ENCODE measurements at places on chromosomes 4 and X.

DNA sequence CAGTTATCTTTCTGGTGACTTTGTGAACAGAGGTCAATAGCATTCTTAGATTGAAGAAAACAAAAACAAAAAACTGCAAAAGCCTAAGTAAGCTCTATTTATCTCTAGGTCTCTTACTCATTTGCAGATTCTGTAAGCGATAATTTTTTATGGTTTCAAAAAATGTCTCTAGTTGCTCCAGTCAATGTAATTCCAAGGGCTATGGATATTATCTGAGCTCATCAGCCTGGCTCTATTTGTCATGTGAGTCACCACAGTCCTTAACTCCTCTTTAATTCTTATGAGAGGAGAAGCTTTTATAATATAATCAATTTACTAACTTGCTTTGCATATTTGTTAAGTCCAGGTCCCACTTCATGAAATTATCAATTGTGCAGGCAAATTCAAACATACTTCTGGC is 79.1 kb downstream of the NPFFR2 start:
- no peak for DNase-seq

- no peak for DNase-seq
Measured at GRCh38 chr4:53705151-53705764, 114.0 kb upstream of the LNX1 start.

DNA sequence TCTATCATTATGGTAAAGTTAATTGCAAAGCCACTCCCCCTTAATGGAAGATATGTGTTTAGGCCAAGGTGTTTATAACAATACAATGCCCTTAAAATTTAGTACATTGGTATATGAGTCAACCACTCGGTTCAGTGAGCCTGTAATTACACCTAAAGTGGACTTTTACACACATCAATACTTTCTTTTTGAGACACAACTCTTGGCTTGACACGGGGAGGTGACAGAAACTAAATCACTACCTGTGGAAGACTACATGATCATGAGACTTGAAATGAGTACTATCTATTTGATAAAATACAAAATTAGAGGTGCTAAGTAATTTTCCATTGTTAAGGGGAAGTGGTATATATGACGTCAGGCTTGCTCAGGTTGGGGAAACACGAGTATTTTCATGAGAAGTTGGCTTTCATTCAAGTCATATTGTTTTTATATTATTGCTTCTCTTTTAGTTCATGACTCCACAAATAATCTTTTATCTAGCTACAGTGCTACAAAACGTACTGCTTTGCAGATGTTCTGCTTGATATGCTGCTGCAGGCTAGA is 918.3 kb downstream of the ARAP2 start:
- no peak for DNase-seq

DNA sequence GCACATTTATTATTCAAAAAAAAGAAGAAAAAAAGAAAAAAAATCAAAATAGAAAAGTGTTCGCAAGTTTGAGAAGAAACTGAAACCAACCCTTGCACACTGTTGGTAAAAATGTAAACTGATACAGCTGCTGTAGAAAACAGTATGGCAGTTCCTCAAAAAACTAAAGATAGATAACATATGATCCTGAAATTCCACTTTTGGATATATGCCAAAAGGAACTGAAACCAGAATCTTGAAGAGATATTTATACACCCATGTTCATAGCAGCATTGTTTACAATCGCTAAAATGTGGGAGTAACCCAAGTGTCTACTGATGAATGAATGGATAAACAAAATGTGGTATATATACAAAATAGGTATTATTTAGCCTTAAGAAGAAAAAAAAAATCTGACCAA is 155.4 kb downstream of the TBCK start:
- no peak for DNase-seq

DNA sequence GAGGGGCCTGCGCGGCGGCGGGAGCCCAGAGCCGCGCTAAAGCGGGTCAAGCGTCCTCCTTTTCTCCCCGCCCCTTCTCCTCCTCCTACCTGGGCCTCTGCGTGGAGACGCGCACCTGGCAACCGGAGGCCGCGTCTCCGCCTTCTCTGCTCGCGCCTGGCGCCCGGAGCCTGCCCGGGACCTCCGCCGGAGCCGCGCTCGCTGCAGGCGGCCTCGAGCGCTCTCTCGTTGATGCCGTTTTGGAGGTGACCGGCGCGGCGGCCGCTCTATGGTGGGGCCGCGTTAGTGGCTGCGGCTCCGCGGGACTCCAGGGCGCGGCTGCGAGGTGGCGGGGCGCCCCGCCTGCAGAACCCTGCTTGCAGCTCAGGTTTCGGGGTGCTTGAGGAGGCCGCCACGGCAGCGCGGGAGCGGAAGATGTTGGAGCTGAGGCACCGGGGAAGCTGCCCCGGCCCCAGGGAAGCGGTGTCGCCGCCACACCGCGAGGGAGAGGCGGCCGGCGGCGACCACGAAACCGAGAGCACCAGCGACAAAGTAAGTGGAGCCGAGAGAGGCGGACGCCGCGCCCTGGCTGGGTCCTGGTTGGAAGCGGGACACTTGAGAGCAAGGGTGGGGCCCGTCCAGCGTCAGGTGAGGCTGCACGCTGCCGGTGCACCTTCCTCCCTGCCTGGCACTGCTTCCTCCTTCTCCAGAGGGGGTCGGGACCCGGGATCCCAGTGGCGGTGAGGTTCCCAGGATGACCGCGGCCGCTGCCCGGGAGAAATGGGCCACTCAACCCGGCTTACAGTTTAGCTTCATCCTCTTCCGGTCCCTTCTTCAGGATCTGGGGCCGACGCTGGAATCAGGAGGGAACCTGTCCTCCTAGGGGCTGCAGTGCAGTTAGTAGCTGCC is at the start of gene CDS1:
Gene CDS1, plus strand, starts transcription at position 140 of the 888 bp plus-strand sequence. Its CDS starts 275 bp downstream, at position 415.
- DNase-seq, result peak; percentile 79

DNA sequence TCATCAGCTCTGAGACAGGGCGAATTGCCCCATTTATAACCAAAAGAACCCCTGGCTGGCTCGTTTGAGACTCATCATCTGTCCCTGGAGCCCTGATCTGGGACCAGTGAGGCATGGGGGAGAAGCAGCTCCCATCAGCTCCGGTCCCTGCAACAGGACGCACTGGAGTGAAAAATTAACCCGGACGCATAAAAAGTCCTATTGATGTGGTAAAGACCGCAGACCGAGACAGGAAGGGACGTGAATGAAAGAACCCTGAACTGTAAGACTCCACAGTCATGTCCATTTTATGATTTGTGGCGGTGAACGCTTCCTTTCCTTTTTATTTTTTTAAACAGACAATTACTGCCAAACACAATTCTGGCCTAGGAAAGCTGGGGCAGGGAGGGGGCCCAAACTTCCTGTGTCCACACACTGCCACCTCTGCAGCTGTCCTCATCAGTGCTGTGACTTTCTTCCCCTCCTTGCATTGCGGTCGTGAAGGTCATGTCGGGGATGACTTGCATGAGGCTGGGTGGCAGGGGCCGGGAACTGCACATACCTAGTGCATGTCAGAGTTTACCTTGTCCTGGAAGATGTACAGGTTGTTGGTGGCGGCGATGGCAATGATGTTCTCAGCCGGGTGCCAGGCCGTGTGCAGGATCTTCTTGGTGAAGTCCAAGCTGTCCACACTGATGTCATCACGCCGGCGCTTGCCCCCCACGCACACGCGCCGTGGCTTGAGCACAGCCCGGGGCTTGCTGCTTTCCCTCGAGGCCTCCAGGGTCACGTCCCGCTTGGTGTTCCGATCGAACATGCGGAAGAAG is 53.3 kb downstream of the WFS1 start:
- no peak for DNase-seq

GRCh38 chrX:120562569-120562926 is 1.8 kb upstream of the CUL4B start:
- no peak for DNase-seq

- no peak for DNase-seq
Measured at GRCh38 chrX:121579016-121579760, 531.8 kb downstream of the GLUD2 start.

- DNase-seq, result no peak
Measured at GRCh38 chrX:13697976-13698375, 9.0 kb downstream of the RAB9A start.

DNA sequence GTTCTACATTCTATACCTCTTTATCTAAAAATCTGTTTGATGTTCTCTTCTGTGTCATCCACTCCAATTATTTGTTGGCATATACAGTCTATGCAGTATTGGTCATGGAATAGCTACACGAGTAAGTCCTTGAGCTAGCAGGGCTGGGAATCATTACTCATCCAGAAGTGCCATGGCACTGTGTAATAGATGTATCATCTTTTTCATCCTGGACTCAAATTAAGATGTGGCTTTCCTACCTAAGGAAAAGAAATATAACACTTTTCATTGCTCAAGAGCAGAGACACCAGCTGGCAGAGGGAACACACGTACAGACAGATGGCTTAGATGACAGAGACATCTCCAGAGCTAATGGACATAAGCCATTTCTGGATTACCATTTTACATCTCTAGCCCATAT is 159.8 kb downstream of the FAM13A start:
- no peak for DNase-seq
